ENCODE measurements at places on chromosomes 5 and 9. TPM values are rescaled to one million over a fixed set of nuclear protein-coding genes. Genes with fewer than 3 reads are reported as not detected.

The LCN2 gene
- total RNA-seq, result not detected

GRCh38 chr5:29561564-29561963 lies 1631.9 kb upstream of the CDH6 start:
- H3K4me3 ChIP-seq, result no peak overlapping the region
- no peaks in the 10 kb centered on the region for H3K36me3 ChIP-seq
- H3K4me1 ChIP-seq, result no peaks in the 10 kb centered on the region

The GDF9 gene
- 1.2 TPM for total RNA-seq

DNA sequence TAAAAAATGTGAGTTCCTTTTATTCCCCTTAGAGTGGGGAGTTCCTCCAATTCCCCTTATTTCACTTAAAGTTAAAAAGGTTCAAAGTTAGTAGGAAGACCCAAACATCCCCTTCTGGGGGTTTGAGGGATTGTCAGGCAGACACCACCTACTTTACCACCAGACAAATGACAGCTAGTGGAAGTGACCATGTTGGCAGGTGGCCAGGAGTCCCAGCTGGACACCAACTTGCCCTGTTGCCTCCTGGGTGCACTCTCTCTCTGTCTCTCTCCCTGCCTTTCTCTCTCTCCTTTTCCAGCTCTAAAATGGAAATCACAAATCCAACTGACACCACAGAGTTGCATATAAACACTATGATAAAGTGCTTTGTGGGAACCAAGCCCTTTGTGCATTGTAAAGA lies 307.7 kb upstream of the TLE4 start:
- no peak overlapping the region for H3K27ac ChIP-seq
- no peaks in the 10 kb centered on the region for H3K36me3 ChIP-seq
- H3K4me1 ChIP-seq, result no peaks in the 10 kb centered on the region
- no peak overlapping the region for H3K4me3 ChIP-seq

The POLR3G gene
- total RNA-seq, result 1.0 TPM

- no peak overlapping the region for H3K4me3 ChIP-seq
- no peak overlapping the region for H3K27ac ChIP-seq
- no peaks in the 10 kb centered on the region for H3K27me3 ChIP-seq
- H3K4me1 ChIP-seq, result no peaks in the 10 kb centered on the region
- DNase-seq, result no peak
Measured at GRCh38 chr5:178545176-178545575, 45.0 kb downstream of the COL23A1 start.

DNA sequence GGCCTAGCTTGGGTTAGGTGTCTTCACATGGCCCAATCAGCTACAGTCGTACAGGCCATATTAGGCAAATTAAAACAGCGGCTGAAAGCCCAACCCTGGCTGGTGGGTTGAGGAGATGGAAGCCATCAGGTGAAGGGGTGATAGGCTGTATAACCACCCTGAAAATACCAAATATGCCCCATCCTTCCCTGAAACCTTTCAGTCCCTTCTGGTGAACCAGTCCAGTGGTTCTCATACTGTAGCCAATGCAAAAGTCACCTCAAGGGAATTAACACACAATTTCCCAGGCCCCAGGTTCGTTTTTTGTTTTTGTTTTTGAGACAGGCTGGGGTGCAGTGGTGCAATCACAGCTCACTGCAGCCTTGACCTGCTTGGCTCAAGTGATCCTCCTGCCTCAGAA lies 19.8 kb upstream of the KCNV2 start:
- no peaks in the 10 kb centered on the region for H3K36me3 ChIP-seq
- no peaks in the 10 kb centered on the region for H3K27me3 ChIP-seq
- no peak overlapping the region for H3K27ac ChIP-seq
- no peak overlapping the region for H3K4me3 ChIP-seq
- peaks cover 10% of the 10 kb centered on the region for H3K4me1 ChIP-seq
- no peak for DNase-seq

The SLC23A1 gene
- total RNA-seq, result not detected

The IFNA13 gene
- total RNA-seq, result not detected

GRCh38 chr5:71471193-71471592 lies 15.7 kb downstream of the BDP1 start:
- no peak overlapping the region for H3K27ac ChIP-seq
- no peak for DNase-seq
- no peaks in the 10 kb centered on the region for H3K36me3 ChIP-seq
- H3K4me1 ChIP-seq, result no peaks in the 10 kb centered on the region
- H3K4me3 ChIP-seq, result no peak overlapping the region

The LCN9 gene
- total RNA-seq, result not detected
